ELF-1 (cell line): ENCODE measurements at places on chromosomes 6 and 20.

GRCh38 chr6:29739136-29739881 is 16.1 kb downstream of the HLA-F start:
- no peak for DNase-seq

DNA sequence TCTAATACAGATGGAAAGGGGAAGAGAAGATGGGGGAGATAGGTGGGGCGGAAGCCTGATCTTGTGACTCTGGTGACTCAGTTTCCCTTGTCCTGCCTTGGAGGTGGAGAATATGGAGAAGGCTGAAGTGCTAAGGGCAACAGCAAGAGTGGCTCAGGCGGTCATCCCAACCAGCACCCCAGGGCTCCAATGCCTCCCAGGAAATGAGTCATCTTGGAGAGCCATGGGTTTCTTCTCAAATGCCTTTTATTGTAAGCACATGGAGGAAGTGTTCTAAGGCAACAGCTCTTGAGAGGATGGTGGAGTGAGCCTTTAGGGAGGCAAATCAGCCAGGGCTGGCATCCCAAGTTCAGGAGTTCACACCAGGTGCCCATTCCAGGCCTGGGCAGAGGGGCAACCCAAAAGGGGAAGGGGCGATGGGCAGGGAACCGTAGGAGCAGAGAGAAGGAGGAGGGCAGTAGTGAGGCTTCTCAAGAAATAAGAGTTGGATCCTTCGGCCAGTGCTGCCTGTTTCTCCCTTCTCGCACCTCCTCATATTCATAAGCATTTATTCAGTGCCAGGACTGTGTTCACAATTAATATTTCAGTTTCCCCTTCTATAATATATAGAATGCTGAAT is 13.2 kb upstream of the AHCY start:
- DNase-seq, result no peak

- no peak for DNase-seq
Measured at GRCh38 chr6:88374553-88374952, 208.4 kb upstream of the CNR1 start.

DNA sequence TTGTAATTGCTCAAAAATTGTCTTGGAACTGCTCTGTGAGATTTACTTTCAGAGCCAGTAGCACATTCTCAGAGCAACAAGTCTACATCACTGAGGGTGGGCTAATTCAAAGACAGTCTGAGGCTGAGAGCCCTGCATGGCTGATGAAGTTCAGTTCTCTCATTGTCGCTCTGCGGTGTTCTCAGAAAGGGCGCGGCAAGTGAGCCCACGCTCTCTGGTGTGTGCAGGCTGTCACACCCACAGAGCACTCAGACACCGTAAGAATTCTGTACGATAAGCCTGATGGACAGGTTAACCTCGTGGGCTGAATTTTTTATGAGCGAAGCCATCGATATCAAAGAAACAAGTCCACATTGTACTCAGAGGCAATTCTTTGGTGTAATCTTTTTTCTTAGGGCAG is 557.8 kb downstream of the HACE1 start:
- no peak for DNase-seq

GRCh38 chr6:15602154-15602553 is 60.7 kb downstream of the DTNBP1 start:
- DNase-seq, result no peak

- no peak for DNase-seq
Measured at GRCh38 chr6:149854532-149854931, 9.6 kb downstream of the LRP11 start.

DNA sequence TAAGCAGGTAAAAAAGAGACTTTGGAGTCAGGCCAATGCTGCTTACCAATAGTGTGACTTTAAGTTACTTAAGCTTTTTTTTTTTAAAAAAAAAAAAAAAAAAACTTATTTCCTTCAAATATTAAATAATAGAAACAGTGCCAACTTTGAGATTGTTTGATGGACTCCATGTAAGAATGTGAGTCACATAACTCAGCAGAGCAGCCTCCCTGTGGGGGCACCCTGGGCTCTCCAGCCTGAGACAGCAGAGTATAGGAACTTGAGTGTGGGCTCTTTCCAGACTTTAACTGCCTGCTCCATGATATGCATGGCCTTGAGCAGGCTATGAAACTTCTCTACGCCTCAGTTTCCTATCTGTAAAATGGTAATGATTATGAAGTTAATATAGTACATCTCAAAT is 113.3 kb upstream of the SAMD5 start:
- no peak for DNase-seq

GRCh38 chr20:10673176-10673841 is 490 bp downstream of the JAG1 start:
- peak; percentile 38 for DNase-seq

GRCh38 chr6:95231416-95231815 is 345.9 kb upstream of the MANEA start:
- no peak for DNase-seq

GRCh38 chr20:58215116-58215515 is 13.3 kb downstream of the ANKRD60 start:
- DNase-seq, result no peak

- DNase-seq, result no peak
Measured at GRCh38 chr20:43065299-43065698, 124.4 kb downstream of the PTPRT start.

GRCh38 chr6:11333132-11333849 is 100.8 kb upstream of the NEDD9 start:
- DNase-seq, result no peak

DNA sequence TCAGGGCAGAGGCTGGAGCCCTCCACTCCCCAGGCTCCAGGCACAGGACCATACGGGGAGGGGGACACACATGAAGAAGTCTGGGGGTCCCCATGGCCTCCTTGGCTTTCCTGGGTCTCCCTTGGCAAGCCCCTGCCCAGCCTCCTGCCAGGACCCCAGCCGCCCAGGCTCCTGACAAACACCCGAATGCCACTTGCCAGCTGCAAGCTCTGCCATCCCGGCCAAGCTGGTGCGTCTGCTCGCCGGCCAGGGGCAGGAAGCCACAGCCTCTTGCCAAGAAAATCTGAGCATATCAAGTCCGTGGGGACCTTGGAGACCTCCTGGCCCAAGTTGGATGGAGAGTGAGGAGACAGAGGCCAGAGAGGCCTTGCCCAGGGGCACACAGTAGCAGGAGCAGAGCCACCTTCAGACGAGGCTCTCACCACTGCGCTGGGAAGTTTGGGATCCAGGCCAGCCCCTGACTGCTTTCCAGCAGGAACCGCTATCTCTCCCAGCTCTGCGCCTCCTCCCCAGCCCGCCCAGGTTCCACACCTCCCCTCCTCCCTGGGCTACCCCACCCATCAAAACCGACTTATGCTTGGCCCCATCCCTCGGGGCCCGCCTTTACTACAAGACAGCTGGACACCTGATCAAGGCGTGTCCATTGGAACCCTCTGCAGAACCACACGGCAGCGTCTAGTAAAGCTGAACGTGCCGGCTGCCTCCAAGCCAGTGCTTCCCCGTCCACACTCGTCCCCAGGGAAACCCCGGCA is 80.2 kb downstream of the GRM4 start:
- DNase-seq, result no peak

- DNase-seq, result no peak
Measured at GRCh38 chr6:170476360-170476759, 76.7 kb downstream of the PSMB1 start.

GRCh38 chr20:15296422-15296821 is 959.0 kb upstream of the FLRT3 start:
- no peak for DNase-seq

DNA sequence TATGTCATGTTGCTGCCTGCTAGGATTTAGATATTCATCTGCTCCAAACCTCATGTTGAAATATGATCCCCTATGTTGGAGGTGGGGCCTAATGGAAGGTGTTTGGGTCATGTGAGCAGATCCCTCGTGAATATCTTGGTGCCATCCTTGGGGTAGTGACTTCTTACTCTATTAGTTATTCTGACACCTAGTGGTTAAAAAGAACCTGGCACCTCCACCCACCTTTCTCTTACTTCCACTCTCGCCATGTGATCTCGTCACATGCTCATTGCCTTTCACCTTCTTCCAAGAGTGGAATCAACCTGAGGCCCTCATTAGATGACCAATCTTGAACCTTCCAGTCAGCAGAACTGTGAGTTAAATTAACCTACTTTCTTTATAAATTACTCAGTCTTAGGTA is 549.4 kb upstream of the SYNCRIP start:
- DNase-seq, result peak; percentile 48

GRCh38 chr6:20352346-20352745 is 49.3 kb upstream of the E2F3 start:
- no peak for DNase-seq

DNA sequence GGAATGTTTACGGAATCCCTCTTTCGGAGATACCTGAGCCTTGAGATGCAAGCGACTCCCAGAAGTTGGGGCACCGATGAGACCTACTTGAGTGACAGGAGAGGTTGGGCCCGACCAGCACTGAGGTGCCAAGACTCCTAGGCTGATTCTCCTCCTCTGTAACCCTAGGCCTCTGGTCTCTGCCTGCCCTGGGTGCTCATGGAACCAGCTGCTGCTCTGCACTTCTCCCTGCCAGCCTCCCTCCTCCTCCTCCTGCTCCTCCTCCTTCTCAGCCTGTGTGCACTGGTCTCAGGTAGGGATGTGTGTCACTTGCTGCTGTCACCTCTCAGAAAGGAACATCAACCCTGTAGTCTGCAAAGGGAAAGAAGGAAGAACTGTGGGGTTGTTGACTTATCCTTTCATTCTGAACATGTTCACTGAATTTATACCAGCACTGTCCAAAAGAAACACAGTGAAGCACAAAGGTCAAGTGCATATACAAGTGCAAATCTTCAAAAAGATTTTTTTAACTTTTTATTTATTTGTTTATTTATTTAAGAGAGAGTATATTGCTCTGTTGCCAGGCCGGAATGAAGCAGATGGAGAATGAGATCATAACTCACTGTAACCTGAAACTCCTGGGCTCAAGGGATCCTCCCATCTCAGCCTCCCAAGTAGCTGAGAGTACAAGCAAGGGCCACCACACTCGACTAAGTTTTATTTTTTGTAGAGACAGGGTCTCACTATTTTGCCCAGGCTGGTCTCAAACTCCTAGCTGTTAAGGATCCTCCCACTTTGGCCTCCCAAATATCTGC is 913 bp downstream of the BTN2A2 start:
- peak; percentile 34 for DNase-seq

GRCh38 chr6:110063594-110064263 is 85.6 kb downstream of the GPR6 start:
- no peak for DNase-seq
